ENCODE measurements at places on chromosomes 12 and 14.

- peak; percentile 62 for DNase-seq
Measured at GRCh38 chr14:93112891-93113677, 2.6 kb downstream of the ITPK1 start.

DNA sequence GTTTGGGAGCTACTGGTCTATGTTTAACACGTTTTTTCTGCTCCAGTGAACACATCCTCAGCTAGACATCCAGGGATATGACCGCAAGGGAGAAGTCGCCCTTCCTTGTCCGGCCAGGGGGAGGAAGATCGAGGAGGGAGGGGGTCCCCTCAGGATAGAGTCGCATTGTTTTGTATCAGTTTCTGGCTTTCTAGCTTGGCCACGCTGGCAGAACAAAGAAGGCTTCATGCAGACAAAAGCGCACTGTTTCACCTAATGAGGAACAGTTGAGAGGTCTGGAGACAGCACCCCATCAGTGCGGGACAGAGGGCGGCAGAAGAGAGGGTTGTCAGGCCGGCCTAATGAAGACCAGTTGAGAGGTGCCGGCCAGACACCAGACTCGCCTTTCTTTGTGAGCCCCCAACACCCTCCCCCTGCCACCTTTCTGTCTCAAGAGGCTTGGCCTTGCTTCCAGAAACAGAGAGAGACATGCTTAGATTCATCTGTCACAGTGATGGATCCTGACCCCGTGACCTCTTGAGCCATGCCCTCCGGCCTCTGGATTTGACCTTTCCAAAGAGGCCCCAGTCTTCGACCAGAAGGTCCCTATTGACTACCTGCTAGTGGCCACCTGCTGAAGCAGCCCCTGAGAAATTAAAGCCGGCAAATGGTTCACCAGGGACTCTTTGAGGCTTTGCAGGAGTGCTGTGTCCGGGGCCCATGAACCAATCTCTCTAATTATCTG, 254.7 kb upstream of the TBX3 start:
- no peak for DNase-seq

GRCh38 chr14:92431199-92431725, 82.3 kb upstream of the RIN3 start:
- no peak for DNase-seq

GRCh38 chr12:28460420-28461130, 270.3 kb downstream of the CCDC91 start:
- DNase-seq, result no peak

DNA sequence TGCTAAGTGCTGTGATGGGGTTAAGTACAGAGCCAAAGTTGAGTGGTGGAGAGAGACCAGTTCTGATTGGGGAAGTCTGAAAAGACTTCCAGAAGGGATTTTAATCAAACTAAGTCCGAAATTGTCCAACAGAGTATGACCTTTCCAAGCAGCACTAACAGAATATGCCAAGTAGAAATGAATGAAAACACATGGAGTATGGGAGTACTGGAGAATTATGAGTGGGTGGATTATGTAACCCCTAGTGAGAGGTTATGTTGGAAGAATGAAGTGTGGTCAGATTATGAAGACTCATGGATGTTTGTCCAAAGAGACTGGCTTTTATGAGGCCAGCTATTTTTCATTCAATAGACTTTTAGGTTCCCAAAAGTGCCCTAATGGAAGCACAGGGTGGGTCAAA, 94.0 kb upstream of the PLEKHA5 start:
- no peak for DNase-seq

DNA sequence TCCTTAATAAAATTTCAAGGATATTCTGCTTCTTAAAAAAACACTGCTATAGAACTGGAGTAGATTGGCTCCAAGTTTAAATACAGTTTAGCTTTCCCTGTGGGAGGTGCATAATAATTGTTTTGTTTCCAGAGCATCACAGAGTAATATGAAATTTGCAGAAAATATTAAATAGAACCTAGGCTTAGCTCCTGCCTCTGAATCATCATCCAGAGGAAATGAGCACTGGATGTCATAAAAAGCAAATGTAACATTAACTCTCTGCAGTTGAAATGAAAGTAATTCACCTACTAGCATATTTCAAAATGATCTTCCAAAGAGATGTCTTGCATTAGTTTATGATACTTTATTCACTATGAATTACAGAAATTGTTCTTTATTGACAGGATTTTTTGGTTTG, 769.8 kb downstream of the C12orf50 start:
- no peak for DNase-seq

DNA sequence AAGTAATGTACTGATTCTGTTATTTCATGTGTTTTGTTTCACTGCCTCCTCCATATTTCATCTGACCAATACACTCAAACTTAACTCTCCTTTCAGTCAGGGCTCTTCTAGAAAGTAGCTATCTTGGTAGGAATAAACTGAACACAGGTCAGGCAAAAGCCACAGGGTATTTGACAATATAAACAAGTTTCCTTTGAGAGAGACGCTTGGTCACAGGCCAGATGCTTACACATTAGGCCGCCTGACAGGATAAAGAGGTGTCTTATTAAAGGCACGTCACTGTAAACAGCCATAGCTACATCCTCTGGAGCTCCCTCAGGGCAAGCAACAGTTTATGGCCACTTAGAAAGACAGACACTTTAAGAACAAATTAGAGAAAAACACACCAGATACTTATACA, 607.5 kb downstream of the SLC6A15 start:
- peak; percentile 23 for DNase-seq

DNA sequence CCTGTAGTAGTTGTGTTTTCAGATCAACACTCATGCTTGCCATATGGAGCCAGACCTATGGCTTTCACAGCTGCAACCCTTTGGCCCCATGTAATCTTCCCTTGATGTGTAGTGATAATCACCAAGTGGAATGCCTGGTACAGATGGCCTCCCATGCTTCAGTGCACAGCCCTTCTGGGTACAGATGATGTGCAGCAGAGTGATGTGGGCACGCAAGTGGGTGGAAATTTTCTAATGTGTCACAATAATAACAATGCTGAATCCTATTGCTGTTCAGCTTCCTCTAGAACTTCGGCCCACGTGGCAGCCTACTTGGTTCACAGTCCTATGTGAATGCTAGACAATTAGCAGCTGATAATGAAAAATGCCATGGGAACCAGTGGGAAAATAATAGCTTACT, 188.1 kb downstream of the SNAPC1 start:
- DNase-seq, result no peak

DNA sequence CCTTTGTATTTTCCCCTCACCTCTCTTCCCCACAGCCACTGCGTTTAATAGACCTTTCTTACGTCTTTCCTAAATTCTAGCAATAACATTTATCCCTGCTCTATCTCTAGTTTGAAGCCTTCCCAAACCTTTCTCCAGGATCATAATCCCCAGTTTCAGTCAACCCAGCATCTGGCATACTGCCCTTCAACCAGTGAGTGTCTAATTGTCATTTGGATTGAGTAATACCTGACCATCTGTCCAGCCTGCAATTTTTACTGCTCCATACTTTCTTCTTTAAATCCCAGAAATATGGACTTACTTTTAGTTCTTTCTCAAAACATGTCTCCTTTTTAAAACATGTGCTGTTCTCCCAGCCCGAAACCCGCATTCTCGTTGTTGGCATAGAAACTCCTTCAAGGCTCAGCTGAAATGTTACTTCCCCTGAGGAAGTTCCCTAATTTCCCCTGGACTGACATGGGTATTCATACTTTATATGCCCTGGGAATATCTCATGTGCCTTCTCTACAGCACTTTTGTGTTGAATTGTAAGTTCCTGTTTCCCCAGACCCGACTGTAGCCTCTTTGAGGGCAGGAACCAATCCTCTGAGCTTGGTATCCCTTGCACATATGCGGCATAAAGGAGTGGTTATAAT, 65.1 kb upstream of the ETV6 start:
- DNase-seq, result no peak

GRCh38 chr12:49098035-49098451, 3.4 kb upstream of the DHH start:
- no peak for DNase-seq

- no peak for DNase-seq
Measured at GRCh38 chr14:24172261-24172860, 481 bp downstream of the REC8 start.

- DNase-seq, result no peak
Measured at GRCh38 chr12:113506867-113507266, 35.2 kb upstream of the LHX5 start.

- no peak for DNase-seq
Measured at GRCh38 chr14:34300882-34301734, 160.9 kb downstream of the SPTSSA start.

DNA sequence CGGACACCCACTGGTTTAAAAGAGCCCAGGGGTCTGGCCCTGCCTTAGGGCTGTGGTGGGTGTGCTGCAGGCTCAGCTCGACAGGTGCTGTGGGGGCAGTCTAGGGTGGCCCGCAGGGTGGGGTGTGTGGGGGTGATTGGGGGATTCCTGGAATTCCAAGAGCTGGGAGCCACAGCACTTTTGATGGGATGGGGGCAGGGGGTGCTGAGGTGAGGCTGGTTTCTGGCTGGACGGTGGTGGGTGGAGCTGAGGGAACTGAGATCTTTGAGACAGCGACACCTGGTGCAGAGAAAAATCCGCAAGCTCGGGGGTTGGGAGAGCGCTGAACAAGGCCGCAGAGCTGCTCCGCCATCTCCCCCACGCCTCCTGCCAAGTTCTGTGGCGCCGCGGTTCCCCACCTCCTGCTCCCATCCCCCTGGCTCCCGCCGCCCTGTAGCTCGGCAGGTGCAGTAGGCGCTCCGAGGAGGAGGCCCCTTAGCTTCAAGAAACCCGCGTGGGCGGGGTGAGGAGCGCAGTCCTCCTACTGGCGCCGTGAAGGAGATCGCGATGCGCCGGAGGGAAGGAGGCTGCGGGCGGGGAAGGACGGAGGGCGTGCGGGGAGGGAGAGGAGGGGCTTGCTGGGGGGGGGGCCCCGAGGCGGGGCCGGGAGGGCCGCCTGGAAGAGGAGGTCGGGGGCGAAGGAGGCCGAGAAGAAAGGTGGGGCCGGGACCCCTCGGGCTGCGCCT, 1.3 kb upstream of the TEDC1 start:
- peak; percentile 87 for DNase-seq
